ENCODE measurements at places on chromosomes 4 and X. TPM values are rescaled to one million over a fixed set of nuclear protein-coding genes. Genes with fewer than 3 reads are reported as not detected.

GRCh38 chr4:185709802-185710486 is 102.0 kb downstream of the SORBS2 start:
- no peak for DNase-seq
- no peaks in the 10 kb centered on the region for H3K27me3 ChIP-seq
- no peak overlapping the region for H3K4me3 ChIP-seq
- no peaks in the 10 kb centered on the region for H3K36me3 ChIP-seq

- no peak overlapping the region for H3K27ac ChIP-seq
- H3K27me3 ChIP-seq = peaks cover 4% of the 10 kb centered on the region
- H3K36me3 ChIP-seq = no peaks in the 10 kb centered on the region
- no peaks in the 10 kb centered on the region for H3K4me1 ChIP-seq
Observed at GRCh38 chr4:186400676-186401075, 134.7 kb downstream of the F11 start.

DCX gene
- not detected for total RNA-seq

- H3K4me3 ChIP-seq = no peak overlapping the region
- H3K27me3 ChIP-seq = peaks cover 29% of the 10 kb centered on the region
- H3K4me1 ChIP-seq = peaks cover 8% of the 10 kb centered on the region
- no peaks in the 10 kb centered on the region for H3K36me3 ChIP-seq
Observed at GRCh38 chrX:153645921-153646488, 998 bp upstream of the DUSP9 start.

DNA sequence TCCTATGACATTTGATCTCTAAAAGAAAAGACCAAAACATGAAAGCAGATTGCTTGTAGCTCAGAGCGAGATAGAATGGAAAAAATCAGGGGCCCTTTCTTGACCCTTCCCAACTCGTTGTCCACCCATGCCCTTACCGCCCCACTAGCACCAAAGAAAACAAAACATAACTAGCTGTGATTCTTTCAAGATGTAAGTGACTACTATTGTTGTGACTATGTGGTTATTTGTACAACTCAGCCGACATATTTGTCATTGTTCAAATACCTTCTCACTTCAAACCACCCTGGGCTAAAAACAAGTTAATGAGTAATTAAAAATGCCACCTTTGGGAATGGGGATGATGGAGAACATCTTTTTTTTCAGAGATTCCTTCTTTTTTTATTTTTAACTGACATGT is 171.2 kb upstream of the GPC4 start:
- peaks cover 20% of the 10 kb centered on the region for H3K4me1 ChIP-seq
- no peak overlapping the region for H3K27ac ChIP-seq
- H3K27me3 ChIP-seq = no peaks in the 10 kb centered on the region
- no peaks in the 10 kb centered on the region for H3K36me3 ChIP-seq
- DNase-seq = no peak
- H3K4me3 ChIP-seq = no peak overlapping the region

DNA sequence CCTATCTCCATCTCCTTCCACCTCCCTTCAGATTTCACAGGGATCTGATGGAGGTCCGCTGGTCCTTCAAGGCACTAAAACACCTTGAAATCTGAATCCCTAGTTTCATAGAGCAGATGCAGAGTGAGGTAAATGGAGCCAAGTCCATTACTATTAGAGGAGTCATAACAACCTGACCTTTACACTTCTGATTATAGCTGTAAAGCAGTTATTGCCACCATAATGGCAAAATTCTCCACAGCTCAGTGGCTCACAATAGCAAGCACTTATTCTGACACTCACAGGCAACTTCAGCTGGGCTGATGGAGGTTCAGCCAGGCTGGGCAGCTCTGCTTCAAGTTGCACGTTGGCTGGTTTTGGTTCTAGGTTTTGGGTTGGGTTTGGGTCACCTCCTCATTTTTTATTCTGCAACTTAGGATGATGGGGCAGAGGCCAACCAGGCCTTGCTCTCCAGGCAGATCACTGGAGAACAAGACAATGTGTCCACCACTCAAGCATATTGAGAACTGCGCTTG is 51.4 kb upstream of the LRAT start:
- no peaks in the 10 kb centered on the region for H3K36me3 ChIP-seq
- H3K27me3 ChIP-seq = no peaks in the 10 kb centered on the region
- H3K27ac ChIP-seq = no peak overlapping the region
- no peaks in the 10 kb centered on the region for H3K4me1 ChIP-seq
- DNase-seq = no peak
- H3K4me3 ChIP-seq = no peak overlapping the region

DNA sequence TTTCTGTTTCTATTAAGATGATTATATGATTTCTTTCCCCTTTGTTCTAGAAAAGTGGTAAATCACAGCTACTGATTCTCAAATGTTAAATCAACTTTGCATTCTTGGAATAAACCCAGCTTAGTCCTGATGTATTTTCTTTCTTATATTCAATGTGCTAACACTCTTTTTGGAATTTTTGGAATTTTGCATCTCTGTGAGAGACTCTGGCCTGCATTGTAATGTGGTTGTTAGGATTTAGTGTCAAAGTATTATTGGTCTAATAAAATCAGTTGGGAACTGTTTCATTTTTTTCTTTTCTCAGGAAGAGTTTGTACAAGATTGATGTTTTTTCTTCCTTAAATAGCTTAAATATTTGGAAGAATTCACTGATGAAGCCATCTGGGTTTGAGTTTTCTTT is 109.6 kb downstream of the KIT start:
- H3K4me3 ChIP-seq = no peak overlapping the region
- H3K36me3 ChIP-seq = no peaks in the 10 kb centered on the region

- H3K27me3 ChIP-seq = no peaks in the 10 kb centered on the region
- H3K4me1 ChIP-seq = peaks cover 40% of the 10 kb centered on the region
- H3K4me3 ChIP-seq = no peak overlapping the region
- H3K27ac ChIP-seq = peak overlapping the region; percentile 87
- DNase-seq = no peak
Observed at GRCh38 chr4:98290511-98290910, 29.3 kb downstream of the RAP1GDS1 start.

- H3K27me3 ChIP-seq = peaks cover 52% of the 10 kb centered on the region
- H3K4me3 ChIP-seq = no peak overlapping the region
- H3K4me1 ChIP-seq = peaks cover 6% of the 10 kb centered on the region
- no peaks in the 10 kb centered on the region for H3K36me3 ChIP-seq
- DNase-seq = no peak
- no peak overlapping the region for H3K27ac ChIP-seq
Observed at GRCh38 chr4:7189066-7189465, 3.3 kb upstream of the SORCS2 start.

- H3K27me3 ChIP-seq = no peaks in the 10 kb centered on the region
Observed at GRCh38 chrX:53312946-53313727, 31.8 kb upstream of the IQSEC2 start.

- no peaks in the 10 kb centered on the region for H3K36me3 ChIP-seq
- H3K27me3 ChIP-seq = peaks cover 60% of the 10 kb centered on the region
- DNase-seq = no peak
- H3K4me1 ChIP-seq = no peaks in the 10 kb centered on the region
- no peak overlapping the region for H3K27ac ChIP-seq
Observed at GRCh38 chr4:122632396-122633143, 11.7 kb upstream of the IL21 start.

GRCh38 chr4:46051392-46051791 is 72.5 kb downstream of the GABRG1 start:
- no peak overlapping the region for H3K27ac ChIP-seq
- no peaks in the 10 kb centered on the region for H3K4me1 ChIP-seq
- H3K4me3 ChIP-seq = no peak overlapping the region
- H3K36me3 ChIP-seq = no peaks in the 10 kb centered on the region

DNA sequence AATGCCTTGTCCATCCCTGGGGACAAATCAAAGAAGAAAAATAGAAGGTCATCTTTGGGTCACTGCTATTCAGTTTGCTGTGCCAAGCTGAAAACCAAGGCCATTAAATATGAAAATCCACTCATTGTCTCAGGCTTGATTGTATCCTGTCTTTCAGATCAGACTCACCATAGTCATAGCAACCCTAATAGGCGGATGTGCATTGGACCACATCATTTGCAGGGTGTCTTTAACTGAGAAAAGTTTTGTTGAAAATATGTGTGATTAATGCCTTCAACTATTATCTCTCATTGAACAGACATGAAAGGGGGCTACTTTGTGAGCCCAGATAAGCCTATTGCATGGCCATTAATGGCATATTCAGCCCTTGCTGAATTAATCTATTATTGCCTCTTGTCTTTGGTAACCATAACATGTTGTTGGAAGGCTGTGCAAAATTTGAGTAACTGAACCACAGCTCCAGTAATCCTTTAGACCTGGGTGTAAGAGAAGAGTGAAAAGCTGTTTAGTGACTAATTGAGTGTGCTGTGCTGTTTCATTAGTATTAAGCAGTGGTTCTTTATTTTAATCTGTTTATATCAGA is 453.6 kb upstream of the EPHA5 start:
- H3K27me3 ChIP-seq = no peaks in the 10 kb centered on the region
- H3K4me3 ChIP-seq = no peak overlapping the region
- no peaks in the 10 kb centered on the region for H3K36me3 ChIP-seq
- no peak for DNase-seq
- H3K4me1 ChIP-seq = peaks cover 2% of the 10 kb centered on the region
- H3K27ac ChIP-seq = no peak overlapping the region

All from osteocyte (in vitro differentiated cells).